Stimulated activated CD4-positive, alpha-beta T cell treated with anti-CD3 and anti-CD28 coated beads, Interleukin-2, amount 100 ng/mL, for 24 hours (primary cell): ENCODE measurements at places on chromosomes 16 and 17.

DNA sequence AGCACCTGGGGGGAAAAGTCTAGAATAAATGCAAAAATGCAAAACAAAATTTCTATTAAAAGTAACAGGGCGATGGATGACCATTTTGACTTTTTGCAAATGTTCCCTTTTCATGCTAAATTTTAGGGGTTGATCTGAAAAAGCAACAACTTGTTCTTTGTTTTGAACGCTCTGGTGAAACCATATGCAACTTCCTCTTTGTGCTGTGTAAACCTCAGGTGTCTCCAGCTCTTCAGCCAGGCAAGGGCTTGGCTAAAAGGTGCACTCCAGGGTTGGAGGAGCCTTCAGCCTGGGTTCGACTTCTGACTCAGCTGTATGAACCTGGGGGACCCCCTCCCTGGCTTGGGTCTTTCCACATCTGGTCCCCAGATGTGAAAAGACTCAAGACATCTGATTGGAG is 9.5 kb downstream of the IRF8 start:
- no peak for DNase-seq

- DNase-seq: no peak
Measured at GRCh38 chr16:60230666-60231065, 1496.5 kb upstream of the GOT2 start.

DNA sequence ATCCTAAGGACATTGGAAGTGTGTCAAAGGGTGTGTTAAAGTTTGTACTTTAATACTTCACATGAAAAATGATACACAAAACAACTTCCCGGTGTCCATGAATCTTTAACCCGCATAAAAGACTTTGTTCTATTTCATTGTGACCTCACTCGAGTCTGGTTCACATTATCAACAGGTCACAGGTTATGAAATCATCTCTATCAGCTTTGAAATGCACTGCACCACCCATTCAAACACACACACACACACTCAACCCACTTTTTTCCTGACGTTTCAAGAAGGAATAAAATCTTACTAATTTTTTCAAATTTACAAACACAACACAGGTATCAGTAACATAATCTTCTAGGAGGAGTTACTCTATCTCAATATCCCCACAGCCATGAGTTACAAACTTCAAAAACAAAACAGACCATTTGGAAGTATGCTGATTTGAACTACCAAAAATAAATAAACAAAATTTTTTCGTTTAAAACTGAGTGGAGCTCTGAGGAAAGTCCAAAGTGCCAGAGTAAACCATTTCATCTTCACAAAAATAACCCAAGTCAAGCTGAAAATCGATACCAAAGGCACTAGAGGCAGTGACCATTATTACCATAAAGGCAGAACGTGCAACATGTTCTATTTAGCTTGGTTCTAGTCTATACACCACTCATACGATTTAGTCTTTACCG is 2.7 kb downstream of the ACOX1 start:
- DNase-seq: no peak

DNA sequence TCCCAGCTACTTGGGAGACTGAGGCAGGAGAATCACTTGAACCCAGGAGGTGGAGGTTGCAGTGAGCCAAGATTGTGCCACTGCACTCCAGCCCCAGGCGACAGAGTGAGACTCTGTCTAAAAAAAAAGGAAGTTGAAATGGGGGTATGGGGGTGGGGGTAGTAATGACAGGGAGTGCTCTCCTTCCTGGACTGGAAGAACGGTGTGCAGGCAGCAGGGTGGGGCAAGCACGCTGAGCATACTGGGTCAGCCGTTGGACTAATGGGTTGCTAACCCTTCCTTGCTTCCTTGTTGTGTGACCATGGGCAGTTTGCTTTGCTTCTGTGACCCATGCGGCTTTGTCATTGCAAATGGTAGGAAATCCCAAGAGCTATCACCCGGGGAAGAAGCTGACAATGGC is 16.5 kb downstream of the KATNIP start:
- no peak for DNase-seq

DNA sequence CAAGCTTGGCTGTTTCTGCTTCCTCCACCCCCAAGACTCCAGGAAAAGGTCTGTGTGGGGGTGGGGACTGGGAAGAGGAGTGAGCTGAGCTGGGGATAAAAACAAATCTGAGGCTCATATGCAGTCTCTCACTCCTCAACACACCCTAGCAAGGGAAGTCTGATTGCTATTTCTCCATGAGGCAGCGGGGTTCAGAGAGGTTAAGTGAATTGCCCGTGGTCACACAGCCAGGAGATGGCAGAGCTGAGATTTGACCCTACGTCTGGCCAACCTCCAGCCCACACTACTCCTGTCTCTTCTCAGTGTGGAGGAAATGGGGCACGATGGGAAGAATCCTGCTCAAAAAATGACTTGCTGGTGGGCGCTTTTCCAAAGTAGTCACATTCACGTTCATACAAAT is 4.8 kb upstream of the ABCC3 start:
- no peak for DNase-seq

DNA sequence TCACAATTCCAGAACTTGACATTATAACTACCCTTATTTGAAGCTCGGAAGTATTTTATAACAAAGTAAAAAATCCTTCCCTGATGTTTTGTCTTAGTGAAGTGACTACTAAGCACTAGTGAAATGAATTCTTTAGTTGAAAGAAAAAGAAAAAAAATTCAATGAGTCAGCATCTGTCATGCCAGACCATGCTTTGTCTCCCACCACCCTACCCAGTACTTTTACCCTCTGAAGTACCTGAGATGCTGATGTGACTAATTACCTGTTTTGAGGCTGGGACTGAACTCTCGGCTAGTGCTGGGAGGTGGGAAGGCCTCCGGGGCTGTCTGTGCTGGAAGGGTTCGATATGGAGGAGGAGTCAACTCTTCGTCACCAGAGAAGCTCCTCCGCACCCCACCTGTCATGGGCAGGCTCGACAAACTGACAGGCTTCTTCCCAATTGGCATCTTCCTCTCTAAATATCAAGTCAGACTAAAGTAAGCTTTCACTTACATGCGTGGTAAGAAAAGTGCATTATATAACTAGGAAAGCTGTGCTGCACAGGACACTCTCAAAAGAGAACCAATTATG is 19.6 kb downstream of the NME2 start:
- DNase-seq: no peak

DNA sequence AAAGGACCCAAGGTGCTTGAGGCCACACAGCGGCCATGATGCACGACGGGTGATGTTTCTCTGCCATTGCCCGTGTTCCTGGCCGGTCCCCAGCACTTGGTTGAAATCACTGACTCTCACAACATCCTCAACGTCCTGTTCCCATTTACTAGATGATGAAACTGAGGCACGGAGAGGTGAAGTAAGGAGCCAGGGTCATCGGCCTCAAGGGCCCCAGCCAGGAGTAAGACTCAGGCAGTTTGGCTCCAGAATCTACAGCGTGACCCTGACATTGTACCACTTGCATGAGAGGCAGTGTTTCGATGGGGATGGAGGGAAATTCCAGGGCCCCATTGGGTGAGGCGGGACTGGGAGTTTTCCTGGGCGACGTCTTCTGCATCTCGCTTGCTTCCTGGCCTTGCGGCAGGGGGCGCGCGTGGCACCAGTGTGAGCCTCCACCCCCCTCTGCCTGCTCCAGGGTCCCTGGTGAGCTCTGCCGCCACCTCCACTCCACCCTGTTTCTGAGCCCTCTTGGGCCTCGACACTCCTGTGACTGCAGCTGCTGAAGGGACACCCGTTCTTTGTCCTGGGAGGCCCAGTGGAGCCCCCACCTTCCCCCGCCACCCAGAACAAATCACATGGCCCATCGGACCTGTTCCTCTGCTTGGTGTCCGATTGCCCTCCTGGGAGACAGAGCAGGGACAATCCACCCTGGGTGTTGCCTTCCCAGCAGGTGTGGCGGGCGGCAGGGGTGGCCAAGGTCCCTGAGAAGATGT is 133.0 kb upstream of the GSE1 start:
- peak; percentile 19 for DNase-seq

- no peak for DNase-seq
Measured at GRCh38 chr17:14833201-14833785, 431.8 kb downstream of the PMP22 start.

GRCh38 chr16:50464325-50465290 is 83.6 kb upstream of the NKD1 start:
- DNase-seq: no peak

GRCh38 chr16:7278636-7279035 is 54.0 kb upstream of the RBFOX1 start:
- no peak for DNase-seq

DNA sequence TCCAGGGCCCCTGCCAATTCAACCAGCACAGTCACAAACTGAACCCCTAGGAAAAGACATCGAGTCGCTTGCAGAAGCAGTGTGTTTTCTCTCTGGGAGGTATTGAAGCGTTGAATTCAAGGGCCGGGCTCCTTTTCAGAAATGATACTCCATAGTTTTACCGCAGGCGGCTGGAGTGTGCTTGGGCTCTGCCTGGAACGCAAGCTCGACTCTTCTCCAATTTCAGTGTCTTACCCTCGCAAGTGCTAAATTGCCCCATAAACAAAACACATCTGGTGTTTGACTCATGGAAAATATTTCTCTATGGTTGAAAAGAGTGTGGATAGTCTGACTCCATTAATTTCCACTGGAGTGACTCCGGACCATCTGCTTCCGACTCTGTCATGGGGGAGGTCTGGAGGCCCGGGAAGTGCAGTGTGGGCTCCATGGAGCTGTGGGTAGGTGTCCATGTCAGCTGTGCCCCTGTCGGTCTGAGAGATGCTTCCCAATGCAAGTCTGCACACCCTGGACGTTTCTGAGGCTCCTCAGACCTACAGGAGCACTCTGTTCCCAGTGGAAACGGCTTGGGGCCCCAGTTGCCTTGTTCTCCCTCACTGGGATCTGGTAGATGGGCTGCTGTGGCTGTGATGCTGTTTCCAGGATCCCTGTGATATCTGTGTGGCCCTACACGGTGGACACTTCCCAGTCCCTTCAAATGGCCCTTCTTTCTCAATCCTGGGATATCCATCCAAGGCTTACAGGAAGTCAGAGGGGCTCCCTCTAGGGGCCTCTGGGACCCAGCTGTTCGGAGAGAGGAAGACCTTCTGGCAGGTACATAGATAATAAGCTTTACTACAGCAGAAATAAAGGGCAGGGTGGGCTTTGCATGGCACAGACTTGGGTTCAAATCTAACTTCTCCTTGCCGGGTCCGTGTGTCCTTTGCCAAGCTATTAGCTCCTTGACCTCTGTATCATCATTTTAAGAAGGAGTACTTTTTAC is 119.8 kb upstream of the CDH13 start:
- no peak for DNase-seq

GRCh38 chr16:86232496-86232895 is 277.8 kb upstream of the FOXF1 start:
- no peak for DNase-seq

GRCh38 chr16:59634951-59635350 is 900.8 kb upstream of the GOT2 start:
- no peak for DNase-seq

DNA sequence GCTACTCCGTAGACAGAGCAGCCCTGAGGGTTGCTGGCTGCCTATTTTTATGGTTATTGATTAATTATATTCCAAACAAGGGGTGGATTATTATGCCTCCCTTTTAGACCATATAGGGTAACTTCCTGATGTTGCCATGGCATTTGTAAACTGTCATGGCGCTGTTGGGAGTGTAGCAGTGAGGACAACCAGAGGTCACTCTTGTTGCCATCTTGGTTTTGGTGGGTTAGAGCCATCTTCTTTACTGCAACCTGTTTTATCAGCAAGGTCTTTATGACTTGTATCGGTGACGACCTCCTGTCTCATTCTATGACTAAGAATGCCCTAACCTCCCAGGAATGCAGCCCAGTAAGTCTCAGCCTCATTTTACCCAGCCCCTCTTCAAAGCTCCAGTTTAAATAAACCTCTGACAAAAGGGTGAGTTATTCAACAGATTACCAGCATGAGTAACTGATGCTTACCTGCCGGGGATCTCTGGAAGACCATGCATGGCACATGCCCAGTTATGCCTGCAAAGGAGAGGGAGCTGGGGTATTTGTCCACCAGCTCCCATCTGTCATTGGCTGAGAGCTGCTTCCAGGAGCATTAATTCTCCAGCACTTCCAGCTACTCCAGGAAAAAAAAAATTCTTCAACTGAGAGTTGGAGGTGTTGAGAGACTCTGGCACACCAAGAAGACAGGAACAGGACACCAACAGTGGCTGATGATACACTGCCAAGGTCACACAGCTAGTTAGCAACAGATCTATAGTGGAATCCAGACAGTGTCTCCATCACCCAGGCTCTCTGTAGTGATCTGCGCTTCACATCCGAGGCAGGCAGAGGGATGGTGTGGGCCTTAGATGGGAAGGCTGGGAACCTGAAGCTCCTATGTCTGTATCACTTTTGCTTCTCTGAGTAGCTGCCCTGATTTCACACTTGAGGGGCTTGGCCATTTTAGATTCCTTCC is 36.6 kb upstream of the IL21R start:
- no peak for DNase-seq

DNA sequence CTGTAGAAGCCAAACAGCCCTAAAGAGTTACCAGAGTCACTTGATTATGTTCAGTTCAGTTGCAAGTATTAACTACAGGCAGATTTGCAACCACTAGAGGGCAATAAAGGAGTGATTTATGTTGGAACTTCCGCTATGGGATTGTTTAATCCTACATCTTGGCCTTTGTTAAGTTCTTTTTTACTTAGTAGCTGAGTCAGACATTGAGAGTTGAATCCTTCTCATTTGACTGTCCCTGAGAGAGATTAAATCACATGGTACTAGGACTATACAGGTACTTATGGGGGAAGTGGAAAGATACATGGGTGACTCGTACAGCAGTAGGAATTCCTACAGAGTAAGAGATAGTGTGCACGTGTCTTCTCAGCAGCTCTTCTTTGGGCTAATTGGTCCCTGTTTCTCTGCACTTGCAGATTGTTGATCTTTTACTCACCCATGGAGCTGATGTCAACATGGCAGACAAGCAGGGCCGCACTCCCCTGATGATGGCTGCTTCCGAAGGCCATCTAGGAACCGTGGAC is 40.3 kb downstream of the CYB561 start:
- no peak for DNase-seq

DNA sequence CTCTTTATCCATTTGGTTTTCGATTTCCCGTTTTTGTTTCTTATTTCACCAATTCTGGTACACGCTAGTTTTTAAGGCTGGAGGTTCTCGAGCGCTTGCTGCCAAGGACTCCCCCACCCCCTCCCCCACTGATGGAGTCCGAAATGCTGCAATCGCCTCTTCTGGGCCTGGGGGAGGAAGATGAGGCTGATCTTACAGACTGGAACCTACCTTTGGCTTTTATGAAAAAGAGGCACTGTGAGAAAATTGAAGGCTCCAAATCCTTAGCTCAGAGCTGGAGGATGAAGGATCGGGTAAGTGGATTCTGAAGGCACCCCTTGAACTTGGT is 825 bp downstream of the RPTOR start:
- no peak for DNase-seq

GRCh38 chr16:79113826-79114225 is 486.7 kb downstream of the MAF start:
- no peak for DNase-seq

DNA sequence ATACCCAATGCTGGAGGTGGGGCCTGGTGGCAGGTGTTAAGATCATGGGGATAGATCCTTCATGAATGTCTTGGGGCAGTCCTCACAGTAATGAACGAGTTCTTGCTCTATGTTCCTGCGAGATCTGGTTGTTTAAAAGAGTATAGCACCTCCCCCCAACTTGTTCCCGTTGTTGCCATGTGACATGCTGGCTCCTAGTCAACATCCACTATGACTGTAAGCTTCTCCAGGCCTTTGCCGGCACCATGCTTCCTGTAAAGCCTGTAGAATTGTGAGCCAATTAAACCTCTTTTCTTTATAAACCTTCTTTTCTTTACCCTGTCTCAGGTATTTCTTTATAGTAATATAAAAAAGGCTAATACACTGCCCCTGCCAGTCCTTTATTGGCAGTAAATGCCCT is 33.3 kb downstream of the RANBP10 start:
- no peak for DNase-seq
